ENCODE measurements at places on chromosomes 3 and 15. TPM values are rescaled to one million over a fixed set of nuclear protein-coding genes. Genes with fewer than 3 reads are reported as not detected.

GRCh38 chr15:90845201-90845949, 23.0 kb upstream of the FURIN start:
- H3K27ac ChIP-seq, result peak overlapping the region; percentile 36
- H3K4me3 ChIP-seq, result no peak overlapping the region
- H3K36me3 ChIP-seq, result peaks cover 3% of the 10 kb centered on the region
- DNase-seq, result no peak

DNA sequence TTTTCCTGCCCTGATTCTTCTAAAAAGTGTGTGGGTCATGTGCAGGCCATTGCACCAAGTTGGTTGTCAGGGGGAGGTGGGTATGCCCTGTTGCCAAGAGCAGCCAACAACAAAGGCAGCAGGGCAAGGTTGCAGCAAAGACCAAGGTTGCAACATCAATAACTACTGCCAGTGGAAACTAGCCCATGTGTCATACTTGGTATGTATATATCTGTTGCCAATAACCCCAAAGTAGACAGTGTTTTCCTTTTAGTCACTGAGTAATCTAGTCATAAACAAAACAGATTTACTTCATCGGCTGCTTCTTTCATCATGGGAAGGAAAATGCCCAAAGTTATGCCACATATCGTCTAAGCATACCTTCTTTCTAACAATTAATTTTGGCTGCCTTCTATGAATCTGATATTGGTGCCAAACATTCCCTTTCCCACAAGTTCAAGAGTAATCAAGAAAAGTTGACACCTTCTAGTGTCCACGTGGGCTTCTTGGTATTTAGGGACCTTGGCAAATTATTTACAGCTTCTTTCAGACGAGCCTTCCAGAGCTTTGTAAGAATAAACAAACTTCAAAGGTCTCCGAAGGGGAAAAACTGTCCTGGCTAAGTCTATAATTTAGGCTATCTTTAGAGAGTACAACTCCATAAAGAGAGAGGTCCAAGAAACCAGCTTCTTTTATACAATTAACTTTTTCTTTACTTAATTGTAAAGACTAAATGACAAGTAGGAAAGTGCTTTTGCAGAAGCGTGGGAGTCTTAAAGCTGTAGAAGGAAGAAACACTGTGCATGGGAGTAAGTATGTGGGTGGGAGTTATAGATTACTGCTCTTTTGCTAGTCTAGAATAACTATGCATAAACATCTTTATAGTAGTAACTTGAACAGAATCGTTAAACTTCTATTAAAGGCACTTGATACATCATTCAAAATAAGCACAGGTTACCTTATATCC, 10.0 kb upstream of the MBNL1 start:
- peak overlapping the region; percentile 79 for H3K4me3 ChIP-seq
- no peak for DNase-seq
- H3K4me1 ChIP-seq, result peaks cover 74% of the 10 kb centered on the region
- peaks cover 40% of the 10 kb centered on the region for H3K36me3 ChIP-seq

GRCh38 chr3:2543247-2543646, 444.6 kb downstream of the CNTN4 start:
- no peaks in the 10 kb centered on the region for H3K36me3 ChIP-seq
- no peak overlapping the region for H3K4me3 ChIP-seq
- DNase-seq, result no peak

The LMAN1L gene
- 0.37 TPM for total RNA-seq

The IDH3A gene
- total RNA-seq, result 82.8 TPM

The CDHR4 gene
- total RNA-seq, result not detected

Data from activated naive CD8-positive, alpha-beta T cell treated with anti-CD3 and anti-CD28 coated beads, Interleukin-2, amount 10 ng/mL, durations not matched to agents 7 days and 5 days (primary cell).